Fibroblast of skin of left biceps (primary cell): ENCODE measurements at places on chromosomes 13 and 19.

DNA sequence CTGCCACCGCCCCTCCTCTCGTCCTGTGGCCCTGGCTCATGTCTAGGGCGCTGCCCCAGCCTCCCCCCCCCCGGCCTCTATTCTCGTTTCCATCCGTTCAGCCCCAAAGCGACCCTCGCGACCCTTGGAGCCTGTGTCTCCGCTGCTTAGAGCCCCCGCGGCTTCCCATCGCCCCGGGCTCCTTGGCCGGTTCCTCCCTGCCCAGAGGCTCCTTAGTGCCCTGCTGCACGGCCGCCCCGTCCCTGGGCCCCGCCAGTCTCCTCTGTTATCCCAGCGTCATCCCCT, 9.2 kb upstream of the CNOT3 start:
- DNase-seq = no peak

DNA sequence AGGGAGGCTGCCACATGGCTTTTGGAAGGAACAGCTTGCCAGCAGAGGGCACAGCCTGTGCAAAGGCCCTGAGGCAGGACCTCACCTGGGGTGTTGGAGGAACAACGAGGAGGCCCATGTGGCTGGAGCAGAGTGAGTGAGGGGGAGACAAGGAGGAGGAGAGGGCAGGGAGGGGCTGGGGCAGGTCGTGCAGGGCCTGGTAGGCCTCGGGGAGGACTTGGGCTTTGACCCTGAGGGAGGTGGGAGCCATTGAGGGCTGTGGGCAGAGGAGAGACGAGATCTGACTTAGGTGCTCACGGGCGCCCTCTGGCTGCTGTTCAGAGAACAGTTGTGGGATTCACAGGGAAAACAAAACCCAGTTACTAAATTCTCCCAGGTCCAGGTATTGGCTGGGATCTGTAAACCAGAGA, 25.2 kb downstream of the ZNRF4 start:
- no peak for DNase-seq

DNA sequence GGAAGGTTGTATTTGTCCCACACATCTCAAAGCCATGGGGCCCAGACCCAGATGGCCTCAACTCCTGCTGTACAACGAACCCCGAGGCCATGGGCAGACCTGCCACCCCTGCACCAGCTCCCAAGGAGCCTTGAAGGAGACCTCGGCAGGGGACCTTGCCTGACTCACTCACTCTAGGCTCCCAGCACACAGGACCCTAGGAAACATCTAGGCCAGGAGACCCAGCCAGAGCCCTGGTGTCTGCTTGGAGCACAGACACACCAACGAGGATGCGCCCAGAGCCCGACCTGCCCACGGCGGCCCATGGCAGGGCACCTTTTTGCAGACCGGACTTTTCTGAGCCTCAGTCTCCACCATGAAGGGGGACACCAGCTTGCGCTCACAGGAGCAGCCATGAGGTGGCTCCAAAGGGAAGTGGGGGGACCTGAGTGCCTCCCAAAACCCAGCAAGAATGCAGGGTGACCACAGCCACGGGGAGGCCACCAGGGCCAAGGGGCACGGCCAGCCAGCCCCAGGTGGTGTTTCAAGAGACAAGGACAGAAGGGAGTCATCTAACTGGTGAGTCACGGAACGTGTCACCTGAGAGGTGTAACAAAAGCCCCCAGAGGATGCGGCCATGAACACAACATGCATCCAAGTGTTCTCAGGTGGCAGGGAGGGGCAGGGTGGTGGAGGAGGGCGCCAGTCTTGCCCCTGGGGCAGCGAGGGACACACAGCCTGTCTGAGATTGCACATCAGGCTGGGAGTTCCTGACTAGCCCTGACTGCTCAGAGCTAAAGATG, 4.9 kb upstream of the CERS1 start:
- no peak for DNase-seq

- no peak for DNase-seq
Observed at GRCh38 chr13:45238945-45239795, 38.3 kb upstream of the KCTD4 start.

DNA sequence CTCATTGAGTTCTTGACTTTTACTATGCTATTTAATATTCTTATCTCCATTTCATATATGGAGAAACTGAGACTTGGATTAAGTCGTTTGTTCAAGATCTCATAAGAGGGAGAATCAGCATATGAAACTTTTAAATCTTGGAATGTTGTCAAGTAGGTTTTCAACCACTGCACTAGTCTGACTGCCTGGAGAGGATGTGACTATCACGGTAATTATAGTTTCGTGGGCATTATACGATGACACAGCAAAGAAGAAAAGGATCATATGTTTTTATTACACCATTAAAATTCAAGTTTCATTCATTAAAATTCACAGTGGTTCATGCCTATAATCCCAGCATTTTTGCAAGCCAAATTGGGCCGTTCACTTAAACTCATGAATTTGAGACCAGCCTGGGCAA, 555.2 kb downstream of the SLITRK1 start:
- DNase-seq = no peak

GRCh38 chr13:45257638-45258333, 56.9 kb upstream of the KCTD4 start:
- no peak for DNase-seq

GRCh38 chr19:54207983-54208783, 7.5 kb downstream of the RPS9 start:
- no peak for DNase-seq

- peak; percentile 62 for DNase-seq
Observed at GRCh38 chr13:43107780-43108179, 84.4 kb downstream of the DNAJC15 start.

GRCh38 chr19:45668342-45668871, 386 bp downstream of the GIPR start:
- DNase-seq = no peak

- no peak for DNase-seq
Observed at GRCh38 chr13:66040506-66040905, 1189.6 kb downstream of the PCDH9 start.

GRCh38 chr13:78867655-78868054, 208.7 kb upstream of the OBI1 start:
- no peak for DNase-seq

- DNase-seq = no peak
Observed at GRCh38 chr19:28574212-28574611, 638.7 kb downstream of the UQCRFS1 start.

DNA sequence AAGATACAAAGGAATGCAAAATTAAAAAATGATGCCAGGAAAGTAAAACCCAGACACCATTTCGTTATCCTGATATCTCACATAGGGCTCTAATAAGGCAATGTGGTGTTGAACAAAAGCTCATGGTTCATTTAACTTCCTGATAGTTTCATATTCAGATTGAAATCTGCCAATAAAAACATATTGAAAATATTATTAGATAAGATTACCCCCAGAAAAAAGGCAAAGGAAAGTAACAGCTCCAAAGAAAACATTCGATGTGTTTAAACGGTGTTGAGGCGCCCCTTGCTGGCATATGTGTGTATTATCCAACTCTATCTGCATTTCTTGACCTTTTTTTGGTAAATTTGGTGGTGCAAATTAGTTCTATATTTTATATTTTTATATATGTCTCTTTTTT, 75.9 kb downstream of the ESD start:
- DNase-seq = peak; percentile 15

GRCh38 chr19:18802354-18802753, 11.2 kb upstream of the COMP start:
- DNase-seq = no peak

DNA sequence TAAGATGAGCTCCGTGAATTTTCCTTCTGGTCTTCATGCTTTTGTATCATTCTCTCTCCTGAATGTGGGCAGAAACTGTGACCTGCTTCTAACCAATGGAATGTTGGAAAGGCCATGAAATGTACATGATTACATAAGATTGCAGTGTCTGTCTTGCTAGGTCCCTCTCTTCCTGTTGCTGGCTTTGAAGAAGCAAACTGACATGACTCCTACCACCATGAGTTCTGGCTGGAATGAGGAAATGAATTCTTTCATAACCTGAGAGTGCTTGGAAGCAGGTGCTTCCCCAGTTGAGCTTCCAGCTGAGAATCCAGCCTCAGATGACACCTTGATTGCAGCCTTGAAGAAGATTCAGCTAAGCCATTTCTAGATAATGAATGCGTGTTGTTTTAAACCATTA, 275.0 kb upstream of the MIR17HG start:
- no peak for DNase-seq

GRCh38 chr13:76663592-76664335, 222.4 kb downstream of the KCTD12 start:
- DNase-seq = no peak

DNA sequence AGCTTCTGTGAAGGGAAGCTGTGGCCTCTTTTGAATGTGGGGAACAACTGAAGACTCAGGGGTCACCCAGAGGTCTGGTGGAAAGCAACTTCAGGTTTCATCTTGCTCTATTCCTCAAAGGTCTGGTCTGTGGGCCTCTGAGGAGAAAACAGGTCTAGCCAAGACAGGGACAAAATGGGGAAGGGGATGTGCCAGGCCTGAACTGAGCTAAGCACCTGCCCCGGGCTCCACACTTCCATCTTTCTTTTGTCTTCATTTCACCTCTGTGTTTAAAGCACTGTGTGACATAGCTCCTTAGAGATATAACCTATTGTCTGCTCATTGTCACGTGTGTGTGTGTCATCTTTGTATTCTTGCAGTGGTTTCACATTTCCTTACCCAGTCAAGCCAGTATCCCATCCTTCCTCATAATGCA, 19.9 kb upstream of the GDF15 start:
- no peak for DNase-seq

DNA sequence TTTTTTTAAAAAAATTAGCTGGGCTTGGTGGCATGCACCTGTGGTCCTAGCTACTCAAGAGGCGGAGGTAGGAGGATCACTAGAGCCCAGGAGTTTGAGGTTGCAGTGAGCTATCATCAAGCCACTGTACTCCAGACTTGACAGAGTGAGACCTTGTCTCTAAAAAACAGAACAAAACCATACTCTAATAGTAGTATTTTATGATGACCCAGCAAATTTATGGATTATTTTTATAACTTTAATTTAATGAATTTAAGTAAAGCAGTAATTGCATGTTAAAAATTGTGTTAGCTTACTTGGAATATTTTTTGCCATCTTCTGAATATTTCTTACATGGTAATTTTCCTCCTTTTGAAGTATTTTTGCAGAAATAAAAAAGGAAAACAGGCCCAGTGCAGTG, 48.3 kb downstream of the ZIC2 start:
- DNase-seq = no peak

DNA sequence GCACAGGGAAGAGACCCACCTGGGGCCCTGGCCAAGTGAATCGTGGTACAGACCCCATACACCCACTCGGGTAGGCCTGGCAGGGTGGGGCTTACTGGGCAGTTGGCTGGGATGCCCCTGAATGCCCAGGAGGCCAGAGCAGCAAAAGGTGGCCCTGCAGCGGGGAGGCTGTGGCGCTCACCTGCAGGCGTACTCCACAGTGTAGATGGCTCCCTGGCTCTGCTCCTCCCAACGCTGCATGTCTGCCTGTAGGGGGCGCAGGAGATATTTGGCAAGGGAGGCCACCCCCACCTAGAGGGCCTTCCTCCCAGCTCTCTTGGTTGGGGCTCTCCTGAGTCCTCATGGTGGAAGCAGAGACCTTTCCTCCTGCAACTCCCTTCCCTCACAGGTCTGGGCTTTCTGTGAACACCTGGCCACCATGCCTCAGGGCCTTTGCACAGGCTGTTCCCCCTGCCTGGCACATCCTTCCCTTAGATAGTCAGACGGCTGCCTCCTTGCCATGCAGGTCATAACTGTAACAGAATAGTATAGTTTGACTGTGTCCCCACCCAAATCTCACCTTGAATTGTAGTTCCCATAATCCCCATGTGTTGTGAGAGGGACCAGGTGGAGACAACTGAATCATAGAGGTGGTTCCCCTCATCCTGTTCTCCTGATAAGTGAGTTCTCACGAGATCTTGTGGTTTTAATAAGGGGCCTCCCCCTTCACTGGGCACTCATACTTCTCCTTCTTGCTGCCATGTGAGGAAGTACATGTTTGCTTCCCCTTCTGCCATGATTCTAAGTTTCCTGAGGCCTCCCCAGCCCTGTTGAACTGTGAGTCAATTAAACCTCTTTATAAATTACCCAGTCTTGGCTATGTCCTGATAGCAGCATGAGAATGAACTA, 5.9 kb downstream of the BORCS8 start:
- DNase-seq = no peak

- DNase-seq = no peak
Observed at GRCh38 chr19:38262585-38263268, 1.6 kb upstream of the SPINT2 start.

DNA sequence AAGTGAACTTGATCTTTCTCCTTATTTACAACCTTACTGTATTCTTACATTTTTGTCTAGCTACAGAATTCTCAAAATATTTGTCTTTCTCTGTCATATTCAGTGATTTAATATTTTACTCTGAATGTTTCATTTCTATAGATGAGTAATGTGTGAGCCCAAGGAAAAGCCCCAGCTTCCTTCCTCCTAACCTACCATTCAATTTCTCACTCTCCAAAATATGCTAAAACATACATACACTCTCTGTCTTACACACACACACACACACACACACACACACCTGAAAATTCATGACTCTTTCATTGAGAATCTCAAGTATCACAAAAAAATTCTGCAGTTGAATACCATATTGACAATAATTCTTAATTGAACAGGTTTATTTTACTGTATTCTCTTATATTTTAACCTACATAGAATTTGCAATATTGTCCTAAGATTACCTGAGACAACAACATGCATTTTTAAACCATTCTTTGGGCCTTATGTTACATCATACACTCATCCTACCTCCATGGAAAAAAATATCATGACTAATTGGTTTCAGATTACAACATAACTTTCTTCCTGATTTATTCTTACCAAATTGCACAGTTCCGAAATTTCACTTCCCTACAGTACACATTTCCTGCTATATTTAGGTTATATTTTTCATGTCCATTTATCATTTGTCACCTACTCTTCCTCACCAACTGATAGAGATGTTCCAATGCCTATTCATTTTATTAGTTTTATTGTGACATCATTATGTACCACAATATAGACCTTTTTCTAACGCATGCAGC, 1965.6 kb upstream of the PCDH20 start:
- DNase-seq = no peak

GRCh38 chr13:103039183-103039582, 27.0 kb downstream of the SLC10A2 start:
- DNase-seq = no peak

DNA sequence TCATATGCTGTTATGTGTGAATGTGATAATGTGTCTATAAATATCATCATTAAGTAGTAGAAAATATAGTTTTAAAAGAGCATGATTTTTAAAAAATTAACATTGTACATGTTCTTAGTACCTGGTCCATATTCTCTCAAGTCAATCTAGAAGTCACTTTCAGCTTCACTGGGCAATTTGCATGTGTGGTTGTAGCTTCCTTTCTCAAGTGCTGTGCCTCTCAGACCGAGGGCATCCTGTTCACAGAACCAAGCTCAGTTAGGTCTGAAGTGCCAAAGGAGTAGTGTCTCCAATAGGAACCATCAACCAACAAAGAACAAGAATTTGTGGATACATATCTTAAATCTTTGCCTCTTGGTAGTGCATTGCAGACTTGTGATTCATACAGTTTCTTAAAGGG, 541.8 kb upstream of the SLC10A2 start:
- DNase-seq = no peak

GRCh38 chr19:823565-824121, 1.9 kb upstream of the PLPPR3 start:
- DNase-seq = no peak
